HCEC 1CT (cell line): ENCODE measurements at places on chromosomes 6 and 20.

DNA sequence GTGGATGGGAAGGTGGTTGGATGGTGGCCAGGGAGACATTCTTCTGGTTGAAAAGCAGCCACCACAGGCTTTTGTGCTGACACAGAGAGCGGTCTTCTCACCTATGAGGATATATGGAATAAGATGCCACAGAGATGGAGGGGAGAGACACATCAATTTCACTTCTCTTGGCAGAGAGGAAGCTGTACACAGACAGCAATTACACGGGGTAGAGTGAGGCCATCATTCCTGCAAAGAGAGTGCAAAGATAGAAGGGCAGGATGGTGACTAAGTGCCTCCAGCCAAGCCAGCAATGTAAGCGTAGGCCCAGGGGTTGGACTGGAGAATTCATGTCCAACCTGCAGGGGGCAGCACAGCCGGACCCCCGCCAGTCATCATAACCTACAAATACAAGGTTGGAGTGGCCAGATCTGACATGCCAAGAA is 56.4 kb downstream of the NRN1 start:
- DNase-seq = no peak

- no peak for DNase-seq
Observed at GRCh38 chr20:49704932-49705336, 8.7 kb downstream of the B4GALT5 start.

DNA sequence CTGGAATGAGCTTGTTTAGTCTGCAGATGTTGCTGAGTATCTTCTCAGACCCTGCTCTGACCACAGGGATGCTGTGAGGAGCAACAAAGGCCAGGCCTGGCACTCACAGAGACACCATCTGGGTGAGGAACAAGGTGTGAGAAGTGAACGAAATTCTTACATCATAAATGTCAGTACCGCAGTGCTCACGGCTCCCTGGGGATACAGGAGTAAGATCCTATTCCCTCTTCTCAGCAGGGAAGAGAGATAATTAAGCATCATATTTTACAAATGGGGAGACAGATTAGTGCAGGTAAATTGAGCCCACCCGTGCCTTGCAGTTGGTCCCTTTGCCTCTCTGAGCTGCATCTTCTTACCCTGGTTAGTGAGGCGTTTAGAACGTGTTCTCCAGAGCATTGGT is 106.2 kb downstream of the DTD1 start:
- DNase-seq = no peak

GRCh38 chr6:23081701-23082100 is 512.3 kb downstream of the HDGFL1 start:
- DNase-seq = peak; percentile 3

- no peak for DNase-seq
Observed at GRCh38 chr6:169185011-169185521, 68.6 kb downstream of the THBS2 start.

DNA sequence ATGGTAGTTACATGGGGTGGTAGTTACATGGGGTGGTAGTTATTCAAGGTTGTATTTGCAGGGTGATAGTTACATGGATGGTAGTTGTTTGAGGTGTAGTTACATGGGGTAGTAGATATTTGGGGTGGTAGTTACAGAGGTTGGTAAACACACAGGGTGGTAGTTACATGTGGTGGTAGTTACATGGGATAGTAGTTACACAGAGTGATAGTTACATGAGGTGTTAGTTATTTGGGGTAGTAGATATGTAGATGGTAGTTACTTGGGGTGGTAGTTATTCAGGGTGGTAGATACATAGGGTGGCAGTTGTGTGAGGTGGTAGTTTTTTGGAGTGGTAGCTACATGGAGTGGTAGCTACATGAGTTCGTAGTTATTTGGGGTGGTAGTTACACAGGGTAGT is 221.3 kb upstream of the CST7 start:
- no peak for DNase-seq
